Parietal lobe (tissue), 2 donors: ENCODE measurements at places on chromosomes 2 and 18. TPM values are rescaled to one million over a fixed set of nuclear protein-coding genes. Genes with fewer than 3 reads are reported as not detected.

The DOCK10 gene
- total RNA-seq = 12.5 TPM

The IL1B gene
- total RNA-seq = 2.2 TPM

The SLC16A14 gene
- 49.5 TPM for total RNA-seq

The UGT1A6 gene
- total RNA-seq = not detected

The IL1A gene
- not detected for total RNA-seq
